BJ (cell line): ENCODE measurements at places on chromosomes 5 and 9.

DNA sequence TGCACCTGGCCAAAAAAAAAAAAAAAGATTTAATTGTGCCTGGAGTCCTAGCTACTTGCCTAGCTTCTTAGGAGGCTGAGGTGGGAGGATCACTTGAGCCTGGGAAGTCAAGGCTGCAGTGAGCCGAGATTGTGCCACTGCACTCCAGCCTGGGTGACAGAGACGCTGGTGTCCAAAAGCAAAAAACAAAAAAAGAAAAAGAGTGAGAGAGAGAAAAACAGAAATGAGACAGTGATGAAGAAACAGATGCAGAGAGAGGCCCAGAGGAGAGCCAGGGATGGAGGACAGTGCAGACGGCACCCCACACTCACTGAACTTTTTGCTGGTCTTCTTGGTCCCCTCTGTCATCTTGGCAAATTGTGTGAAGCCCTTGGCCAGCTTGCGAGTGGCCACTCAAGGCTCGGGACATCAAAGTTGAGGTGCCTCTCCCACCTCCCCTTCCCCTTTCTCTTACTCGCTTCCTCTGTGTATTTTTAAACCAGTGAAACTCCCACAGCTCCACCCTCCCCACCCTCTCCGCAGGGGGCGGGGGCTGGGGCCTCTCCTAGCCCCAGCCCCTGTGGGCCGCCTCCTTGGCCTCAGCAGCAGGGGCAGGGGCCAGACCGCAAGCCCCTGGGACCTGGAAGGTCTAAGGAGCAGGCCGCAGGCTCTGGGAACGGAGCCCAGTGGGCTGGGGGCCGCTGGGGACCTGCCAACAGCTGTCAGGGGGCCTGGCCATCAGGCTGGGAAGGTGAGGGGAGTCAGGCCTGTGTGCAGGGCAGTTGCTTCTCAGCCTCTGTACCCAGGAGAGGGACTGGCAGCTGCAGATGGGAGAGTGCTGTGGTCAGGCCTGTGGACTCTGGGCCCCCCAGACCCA lies at the start of gene SH2D3C:
Gene SH2D3C (minus strand): TSS at position 387 of the 856 bp plus-strand sequence. CDS start 39 bp downstream, at position 348.
- no peak for DNase-seq

DNA sequence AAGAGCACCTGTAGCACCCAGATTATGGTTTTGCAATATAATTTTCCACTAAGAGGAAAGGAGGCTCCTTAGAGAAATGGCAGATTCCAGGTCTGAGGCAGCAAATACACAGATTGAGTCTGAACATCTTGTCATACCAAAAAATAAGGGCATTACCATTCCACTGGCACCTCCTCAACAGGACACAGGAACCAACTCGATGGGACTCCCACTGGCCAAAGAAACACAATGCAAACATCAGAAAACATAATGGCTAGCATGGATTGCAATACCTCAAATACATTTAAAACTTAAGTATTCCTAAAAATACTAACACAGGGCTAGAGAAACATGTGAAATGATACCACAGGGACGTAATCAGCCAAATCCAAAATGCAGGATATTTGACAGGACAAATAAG lies 12.4 kb upstream of the RANBP17 start:
- DNase-seq, result no peak

GRCh38 chr9:72315510-72316311 lies 49.3 kb downstream of the ZFAND5 start:
- peak; percentile 49 for DNase-seq

DNA sequence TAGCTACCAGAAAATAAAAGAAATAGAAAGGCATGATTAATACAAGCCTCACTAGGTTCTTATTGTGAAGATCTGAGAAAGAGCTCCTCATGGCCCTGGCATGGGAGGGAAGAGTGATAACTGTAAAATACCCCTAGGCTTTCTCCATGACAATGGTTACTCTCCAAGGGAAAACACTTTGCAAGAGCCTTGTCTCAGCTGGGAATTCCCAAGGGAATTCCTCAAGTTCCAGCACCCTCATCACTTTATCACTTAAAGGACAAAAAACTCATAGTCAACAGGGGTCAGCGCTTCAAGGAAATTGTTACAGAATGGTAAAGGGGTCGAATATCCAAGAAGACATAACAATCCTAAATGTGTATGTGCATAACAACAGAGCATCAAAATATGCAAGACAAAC lies 21.2 kb downstream of the SYK start:
- no peak for DNase-seq

DNA sequence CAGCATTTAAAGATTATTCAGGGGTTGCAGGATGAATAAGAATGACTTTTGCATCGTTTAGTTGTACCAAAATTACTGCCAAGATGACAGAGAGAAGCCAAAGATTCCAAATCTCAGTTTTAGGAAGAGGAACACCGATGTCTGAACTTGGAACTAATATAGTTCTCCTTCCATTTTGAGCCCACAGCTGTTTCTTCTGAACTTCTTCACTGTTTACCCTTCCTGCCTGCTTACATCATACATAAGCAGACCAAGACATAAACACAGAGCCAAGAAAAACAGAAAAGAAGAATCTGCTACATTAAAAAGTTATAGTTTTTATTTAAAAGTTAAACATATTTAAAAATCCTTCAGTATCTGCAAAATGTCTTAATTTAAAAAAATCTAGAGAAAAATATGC lies 146.9 kb upstream of the RAPGEF1 start:
- no peak for DNase-seq

DNA sequence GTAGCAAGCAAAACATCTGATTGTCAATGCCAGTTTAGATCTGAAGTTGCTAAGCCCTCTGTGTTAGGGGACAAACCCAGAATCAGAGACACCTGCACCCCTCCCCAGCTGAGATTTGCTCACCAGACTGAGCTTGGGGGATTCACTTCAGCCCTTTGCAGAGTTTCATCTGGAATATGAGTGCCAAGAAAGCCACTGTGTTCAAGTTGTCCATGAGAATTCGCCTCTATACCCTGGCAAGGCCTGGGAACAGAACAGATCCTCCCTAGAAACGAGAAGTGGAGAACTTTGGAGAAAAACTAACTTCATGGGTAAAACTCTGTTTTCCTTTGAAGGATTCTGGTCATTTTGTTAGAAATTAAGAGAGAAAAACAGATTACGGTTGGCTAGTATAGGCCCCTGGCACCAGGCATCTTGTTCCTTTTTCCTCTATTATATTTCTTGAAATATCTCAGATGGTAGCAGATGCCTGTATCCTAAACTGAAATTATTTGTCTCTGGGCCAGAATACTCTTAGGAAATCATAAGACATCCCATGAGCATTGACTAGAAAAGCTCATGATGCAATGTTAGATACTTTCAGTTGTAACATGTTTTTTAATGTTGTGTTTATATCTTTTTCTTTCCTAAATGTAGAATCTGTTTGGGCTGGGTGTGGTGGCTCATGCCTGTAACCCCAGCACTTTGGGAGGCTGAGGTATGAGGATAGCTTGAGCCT lies 64.4 kb downstream of the SNX18 start:
- DNase-seq, result peak; percentile 16

GRCh38 chr5:133400120-133400519 lies 212.2 kb downstream of the FSTL4 start:
- DNase-seq, result no peak

DNA sequence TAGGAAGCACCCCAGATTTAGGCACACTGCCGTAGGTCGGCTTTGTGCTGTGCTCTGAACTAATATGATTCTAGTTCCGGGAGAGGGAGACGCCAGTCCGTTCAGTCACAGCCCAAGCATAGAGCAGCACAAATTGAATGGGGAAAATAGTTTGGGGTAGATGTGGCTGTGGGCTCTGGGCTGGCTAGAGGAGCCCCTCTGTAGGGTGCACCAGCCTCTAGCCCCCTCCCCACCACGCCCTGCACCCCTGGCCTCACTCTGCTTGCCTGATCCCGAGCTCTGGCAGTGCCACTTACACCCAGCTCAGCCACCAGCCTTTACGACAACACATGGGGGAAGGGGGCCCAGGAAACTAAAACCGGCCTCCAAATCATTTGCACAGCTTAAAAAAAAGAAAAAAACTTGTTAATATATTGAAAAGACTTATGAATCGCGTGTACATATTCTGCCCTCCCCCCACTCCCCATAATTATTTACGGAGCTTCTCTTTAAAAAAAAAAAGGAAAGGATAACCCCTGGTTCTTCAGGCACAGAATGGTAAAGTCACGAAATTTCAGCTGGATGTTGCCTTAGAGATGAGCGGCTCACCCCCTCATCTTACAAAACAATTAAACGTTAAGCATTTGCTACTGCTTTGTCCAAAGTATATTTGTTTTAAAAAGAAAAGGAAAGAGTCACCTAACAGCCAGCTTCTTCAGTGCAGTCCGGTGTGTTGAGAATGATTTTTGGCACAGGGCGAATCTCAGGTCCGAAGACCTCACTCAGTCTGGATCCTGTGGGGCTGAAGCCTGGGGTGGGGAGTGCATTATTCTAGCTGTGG lies 3.5 kb downstream of the LMX1B start:
- no peak for DNase-seq

DNA sequence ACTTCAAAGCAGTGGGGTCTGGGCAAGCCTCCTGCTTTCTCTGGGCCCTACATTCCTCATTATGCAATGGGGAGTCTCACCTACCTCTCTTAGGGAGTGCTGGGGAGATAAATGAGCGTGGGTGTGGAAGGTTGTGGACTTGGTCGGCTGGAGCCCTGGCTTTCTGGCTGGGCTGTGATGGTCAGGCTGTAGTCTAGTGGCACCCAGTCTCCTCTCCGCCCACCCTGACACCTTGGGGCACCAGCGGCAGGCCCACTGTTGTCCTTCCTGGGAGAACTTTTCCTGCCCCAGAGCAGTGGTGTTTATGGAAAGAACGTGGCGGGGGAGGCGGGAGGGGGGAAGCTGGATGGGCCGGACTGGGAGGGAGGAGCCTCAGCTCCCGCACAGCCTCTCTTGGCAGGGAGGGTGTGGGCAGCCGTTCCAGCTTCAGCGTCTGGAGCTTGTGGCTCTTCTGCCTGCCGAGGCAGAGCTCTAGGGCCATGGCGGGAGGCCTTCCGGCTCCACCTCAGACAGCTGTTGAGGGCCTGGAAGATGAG lies 4.1 kb downstream of the PTGS1 start:
- peak; percentile 44 for DNase-seq

- DNase-seq, result no peak
Measured at GRCh38 chr5:169548315-169548714, 35.3 kb upstream of the SPDL1 start.

DNA sequence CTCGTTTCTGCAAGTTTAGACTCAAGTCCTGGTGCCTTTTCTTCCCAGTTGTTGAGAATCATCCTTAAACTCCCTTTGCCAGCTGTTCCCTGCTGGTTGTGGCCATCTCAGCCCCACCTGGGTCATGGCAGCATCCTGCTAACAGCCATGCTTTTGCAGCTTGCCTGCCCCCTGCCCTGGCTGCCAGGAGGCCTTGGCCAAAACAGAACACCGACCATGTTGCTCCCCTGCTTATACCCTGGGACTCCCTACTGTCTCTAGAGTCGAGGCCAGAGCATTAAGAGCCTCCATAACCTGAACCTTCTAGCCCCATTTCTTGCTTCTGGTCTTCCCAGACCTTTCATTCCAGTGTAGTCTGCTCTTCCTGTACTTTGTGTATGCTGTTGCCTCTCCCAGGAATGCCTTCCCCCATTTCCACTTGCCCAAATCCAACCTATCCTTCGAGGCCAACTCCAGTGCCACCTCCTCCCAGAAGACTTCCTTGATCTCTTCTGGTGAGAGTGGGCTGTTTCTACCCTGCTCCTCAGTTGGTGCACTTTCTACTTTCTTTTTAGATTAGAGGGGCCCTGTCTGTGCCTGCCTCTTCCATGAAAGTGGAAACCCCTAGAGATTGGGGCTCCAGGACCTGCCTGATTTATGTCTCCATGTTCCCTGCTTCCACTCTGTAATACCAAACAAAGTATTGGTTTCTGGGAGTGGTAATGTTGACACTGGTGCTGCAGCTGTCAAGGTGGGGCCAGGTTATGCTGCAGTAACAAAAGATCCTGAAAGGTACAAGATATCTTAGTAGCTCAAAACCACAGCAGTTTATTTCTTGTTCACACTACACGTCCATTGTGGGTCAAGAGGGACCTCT lies 88.2 kb downstream of the AMBP start:
- no peak for DNase-seq

DNA sequence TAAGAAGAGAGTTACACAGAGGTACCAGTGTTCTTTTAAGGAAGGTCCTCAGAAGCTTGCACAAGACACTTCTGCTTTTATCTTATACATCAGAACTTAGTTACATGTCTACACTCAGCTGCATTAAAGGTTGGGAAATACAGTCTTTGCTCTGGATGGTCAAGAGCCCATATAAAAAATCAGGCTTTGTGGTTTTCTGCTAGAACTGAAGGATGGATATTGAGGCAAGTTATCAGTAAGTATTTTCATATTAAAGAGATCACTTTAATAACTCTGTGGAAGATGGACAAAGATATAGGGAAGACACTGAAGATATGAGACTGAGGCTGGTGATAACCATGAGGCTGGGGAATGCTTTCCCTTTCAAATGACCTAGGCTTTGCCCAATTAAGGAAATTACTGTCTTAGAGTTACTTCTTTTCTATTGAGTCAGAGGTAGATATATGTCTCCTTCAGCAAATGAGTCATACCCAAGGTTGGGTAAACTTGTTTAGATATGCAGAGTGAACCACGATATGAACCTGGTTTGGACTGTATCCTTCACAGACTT lies 87.0 kb upstream of the TNC start:
- DNase-seq, result peak; percentile 64

- no peak for DNase-seq
Measured at GRCh38 chr9:137438591-137439157, 2.5 kb downstream of the ENTPD8 start.

DNA sequence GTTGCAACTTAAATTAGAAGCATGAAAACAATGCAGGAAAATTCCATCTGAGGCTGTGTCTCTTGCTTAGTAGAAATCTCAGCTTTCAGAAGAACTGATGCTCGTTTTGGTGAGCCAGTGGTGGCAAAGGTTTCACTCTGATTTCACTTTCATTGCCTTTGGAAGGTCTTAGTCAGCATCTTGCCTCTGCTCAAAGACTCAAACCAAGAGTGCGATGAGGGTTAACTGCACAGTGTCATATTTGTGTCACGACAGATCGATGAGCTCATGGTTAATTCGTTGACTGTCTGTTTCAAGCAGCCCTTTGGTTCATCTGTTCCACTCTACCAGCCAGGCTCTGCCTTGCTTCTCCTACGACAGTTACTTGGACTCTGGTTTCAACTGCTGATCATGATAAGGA lies 331.3 kb upstream of the KIF2A start:
- DNase-seq, result no peak

- no peak for DNase-seq
Measured at GRCh38 chr9:37405350-37405749, 17.1 kb upstream of the GRHPR start.

DNA sequence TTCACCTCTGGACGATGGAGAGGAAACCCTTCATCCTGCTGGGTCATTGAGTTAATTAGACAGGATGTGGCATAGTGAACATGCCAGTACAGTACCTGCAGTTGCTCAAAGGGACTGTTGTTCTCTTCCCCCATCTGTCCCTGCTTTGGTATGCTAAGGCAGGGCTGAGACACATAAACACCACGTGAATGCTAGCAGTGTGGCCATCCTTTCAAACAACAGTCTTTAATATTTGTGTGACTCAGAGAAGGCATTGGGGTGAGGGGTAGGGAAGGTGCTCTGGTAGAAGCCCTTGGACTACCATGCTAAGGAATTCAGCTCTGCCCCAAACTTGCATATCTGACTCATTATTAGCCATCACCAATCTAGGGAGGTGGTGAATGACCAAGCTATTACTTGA lies 180.2 kb upstream of the ZNF618 start:
- no peak for DNase-seq

GRCh38 chr5:81147886-81148571 lies 85.1 kb upstream of the CKMT2 start:
- no peak for DNase-seq
